Activated CD4-positive, alpha-beta memory T cell treated with anti-CD3 and anti-CD28 coated beads for 36 hours (primary cell): ENCODE measurements at places on chromosomes 3 and 15.

- H3K4me1 ChIP-seq = no peaks in the 10 kb centered on the region
- no peak for DNase-seq
- no peak overlapping the region for H3K27ac ChIP-seq
- no peak overlapping the region for H3K4me3 ChIP-seq
Observed at GRCh38 chr3:1969281-1969680, 129.4 kb upstream of the CNTN4 start.

- H3K4me1 ChIP-seq = peaks cover 38% of the 10 kb centered on the region
- peak; percentile 68 for DNase-seq
- H3K27ac ChIP-seq = peak overlapping the region; percentile 92
- peaks cover 17% of the 10 kb centered on the region for H3K36me3 ChIP-seq
- H3K4me3 ChIP-seq = peak overlapping the region; percentile 52
Observed at GRCh38 chr15:34239151-34239808, 14.5 kb downstream of the EMC4 start.

GRCh38 chr3:88188436-88188835 lies 38.7 kb downstream of the C3orf38 start:
- H3K36me3 ChIP-seq = no peaks in the 10 kb centered on the region
- H3K4me1 ChIP-seq = peaks cover 11% of the 10 kb centered on the region
- H3K27ac ChIP-seq = no peak overlapping the region
- DNase-seq = no peak

- no peaks in the 10 kb centered on the region for H3K27me3 ChIP-seq
- peaks cover 11% of the 10 kb centered on the region for H3K36me3 ChIP-seq
- H3K4me1 ChIP-seq = peaks cover 34% of the 10 kb centered on the region
- peak; percentile 7 for DNase-seq
Observed at GRCh38 chr3:37991823-37992222, 1.2 kb downstream of the VILL start.

GRCh38 chr3:127585163-127585812 lies 5.2 kb downstream of the TPRA1 start:
- DNase-seq = no peak
- H3K27ac ChIP-seq = no peak overlapping the region
- peaks cover 24% of the 10 kb centered on the region for H3K4me1 ChIP-seq
- H3K36me3 ChIP-seq = no peaks in the 10 kb centered on the region
- H3K27me3 ChIP-seq = no peaks in the 10 kb centered on the region
